Activated T-cell treated with anti-CD3 and anti-CD28 coated beads, Interleukin-2, amount 50 U/mL, for 4 hours (primary cell): ENCODE measurements at places on chromosomes 5 and 9.

DNA sequence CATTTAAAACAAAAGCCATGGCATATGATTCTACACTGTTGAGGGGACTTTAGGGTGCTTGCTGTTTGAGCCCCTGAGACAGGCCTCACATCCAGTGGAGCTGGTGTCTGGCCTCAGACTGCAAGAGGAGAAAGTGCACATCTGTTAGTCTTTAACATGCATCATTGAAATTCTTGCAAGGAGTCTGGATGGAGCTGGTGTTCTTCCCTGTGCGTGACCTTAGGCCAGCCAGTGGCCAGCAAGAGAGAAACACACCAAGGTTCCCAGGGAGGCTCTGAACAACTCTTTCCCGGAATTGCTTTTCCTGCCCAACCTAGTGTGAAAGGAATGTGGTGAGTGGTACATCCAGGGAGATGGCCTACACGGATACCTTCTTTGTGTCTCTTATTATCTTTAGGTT lies 282.8 kb upstream of the TNC start:
- no peak for DNase-seq

GRCh38 chr5:87307796-87308423 lies 40.2 kb downstream of the RASA1 start:
- DNase-seq = no peak

DNA sequence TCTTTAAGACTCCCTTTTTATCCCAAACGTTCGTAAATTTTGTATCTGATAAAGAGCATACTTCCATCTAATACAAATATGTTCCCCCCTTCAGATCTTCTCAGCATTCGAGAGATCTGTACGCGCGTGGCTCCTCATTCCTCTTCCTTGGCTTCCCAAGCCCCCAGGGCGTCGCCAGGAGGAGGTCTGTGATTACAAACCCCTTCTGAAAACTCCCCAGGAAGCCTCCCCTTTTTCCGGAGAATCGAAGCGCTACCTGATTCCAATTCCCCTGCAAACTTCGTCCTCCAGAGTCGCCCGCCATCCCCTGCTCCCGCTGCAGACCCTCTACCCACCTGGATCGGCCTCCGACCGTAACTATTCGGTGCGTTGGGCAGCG lies 19.9 kb downstream of the CDKN2A start:
- DNase-seq = no peak

DNA sequence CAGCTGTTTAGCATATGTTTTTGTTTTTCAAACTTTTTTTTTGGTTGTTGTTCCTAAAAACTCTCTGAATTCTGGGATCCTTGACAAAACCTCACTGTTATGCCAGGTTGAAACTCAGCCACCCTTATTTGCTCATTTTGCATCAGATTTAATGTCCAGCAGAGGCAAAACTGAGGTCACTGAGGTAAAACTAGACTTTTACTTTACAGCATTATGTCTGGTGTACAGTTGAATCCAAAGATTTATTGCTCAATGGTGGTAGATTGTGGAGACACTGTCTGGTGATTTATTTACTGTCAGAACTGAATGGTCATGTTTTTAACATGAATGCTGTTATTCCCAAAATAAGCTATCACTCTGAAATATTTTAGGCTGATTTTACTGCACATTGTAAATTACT lies 87.9 kb downstream of the FBXL7 start:
- no peak for DNase-seq

- no peak for DNase-seq
Observed at GRCh38 chr5:136374003-136374402, 8.7 kb upstream of the TRPC7 start.

GRCh38 chr9:93134740-93135444 lies 841 bp upstream of the NINJ1 start:
- no peak for DNase-seq

DNA sequence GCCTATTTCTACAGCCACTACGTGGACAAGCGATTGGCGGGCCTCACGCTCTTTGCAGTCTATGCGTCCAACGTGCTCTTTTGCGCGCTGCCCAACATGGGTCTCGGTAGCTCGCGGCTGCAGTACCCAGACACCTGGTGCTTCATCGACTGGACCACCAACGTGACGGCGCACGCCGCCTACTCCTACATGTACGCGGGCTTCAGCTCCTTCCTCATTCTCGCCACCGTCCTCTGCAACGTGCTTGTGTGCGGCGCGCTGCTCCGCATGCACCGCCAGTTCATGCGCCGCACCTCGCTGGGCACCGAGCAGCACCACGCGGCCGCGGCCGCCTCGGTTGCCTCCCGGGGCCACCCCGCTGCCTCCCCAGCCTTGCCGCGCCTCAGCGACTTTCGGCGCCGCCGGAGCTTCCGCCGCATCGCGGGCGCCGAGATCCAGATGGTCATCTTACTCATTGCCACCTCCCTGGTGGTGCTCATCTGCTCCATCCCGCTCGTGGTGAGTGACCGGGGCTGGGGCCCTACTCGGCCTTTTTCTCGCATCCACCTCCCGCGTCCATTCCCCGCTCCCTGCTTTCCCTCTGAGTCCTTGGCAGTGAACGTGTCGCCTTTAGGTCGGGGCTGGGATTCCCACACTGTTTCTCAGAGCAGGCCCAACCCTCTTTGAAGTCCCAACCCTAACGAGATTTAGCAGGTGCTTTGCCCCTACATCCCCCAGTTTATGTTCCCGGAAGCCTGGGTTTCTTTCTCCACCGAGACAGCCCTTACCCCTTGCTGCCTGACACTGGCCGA lies 1.8 kb downstream of the PTGER4 start:
- no peak for DNase-seq

DNA sequence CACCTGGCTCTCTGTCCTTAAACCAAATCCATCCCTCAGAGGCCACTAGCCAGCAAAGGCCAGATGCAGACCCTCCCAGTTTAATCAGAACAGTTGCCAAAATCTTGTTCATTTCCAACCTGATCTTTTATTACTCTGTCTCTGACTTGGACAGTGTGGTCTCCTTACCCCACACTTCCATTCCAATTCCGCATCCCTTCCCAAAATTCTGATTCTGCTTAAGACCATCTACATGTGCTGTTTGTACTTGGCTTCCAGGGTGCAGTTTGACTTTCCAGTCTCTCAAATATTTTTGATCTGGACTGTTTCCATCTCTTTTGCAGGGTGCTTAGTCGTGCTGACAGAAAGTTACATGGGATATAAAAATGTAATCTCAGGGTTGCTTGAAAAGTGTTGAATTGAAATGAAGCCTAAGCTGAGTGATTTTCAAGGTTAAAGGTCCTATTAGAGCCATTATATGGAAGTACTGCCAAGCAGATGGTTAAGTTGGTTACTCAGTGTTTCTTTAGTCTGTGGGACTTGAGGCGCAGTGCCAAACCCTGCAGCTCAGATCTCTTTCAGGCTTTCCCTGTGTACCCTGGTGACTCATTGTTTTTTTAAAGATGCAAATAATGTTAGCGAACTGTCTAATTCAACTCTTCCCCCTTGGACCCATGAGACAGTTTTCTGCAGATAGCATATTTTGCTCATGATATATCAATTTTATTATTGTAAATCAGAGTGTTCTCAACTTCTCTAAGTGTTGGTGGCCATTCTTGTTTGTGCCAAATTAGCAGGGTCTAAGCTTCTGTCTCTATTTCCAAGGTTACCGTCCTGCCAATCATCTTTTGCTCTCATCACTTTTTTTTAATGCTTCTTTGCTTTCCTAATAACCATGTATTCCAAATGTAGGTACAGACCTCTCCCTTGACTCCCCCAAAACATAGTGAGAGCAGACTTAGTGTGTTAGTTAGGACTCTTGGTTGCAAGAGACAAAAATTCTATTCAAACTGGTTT lies 18.2 kb upstream of the DCP2 start:
- DNase-seq = no peak
